HS-27A (cell line): ENCODE measurements at places on chromosomes 2 and 18.

- DNase-seq = no peak
Measured at GRCh38 chr2:165373278-165374010, 96.1 kb upstream of the CSRNP3 start.

GRCh38 chr2:234305846-234306245, 191.0 kb downstream of the ARL4C start:
- DNase-seq = no peak

- DNase-seq = no peak
Measured at GRCh38 chr2:194155431-194155830, 1501.6 kb upstream of the SLC39A10 start.

GRCh38 chr2:43484323-43484930, 111.4 kb downstream of the THADA start:
- DNase-seq = peak; percentile 62

- DNase-seq = no peak
Measured at GRCh38 chr2:39065616-39066015, 55.2 kb downstream of the SOS1 start.

GRCh38 chr2:175808858-175809257, 193.2 kb downstream of the LNPK start:
- DNase-seq = no peak

DNA sequence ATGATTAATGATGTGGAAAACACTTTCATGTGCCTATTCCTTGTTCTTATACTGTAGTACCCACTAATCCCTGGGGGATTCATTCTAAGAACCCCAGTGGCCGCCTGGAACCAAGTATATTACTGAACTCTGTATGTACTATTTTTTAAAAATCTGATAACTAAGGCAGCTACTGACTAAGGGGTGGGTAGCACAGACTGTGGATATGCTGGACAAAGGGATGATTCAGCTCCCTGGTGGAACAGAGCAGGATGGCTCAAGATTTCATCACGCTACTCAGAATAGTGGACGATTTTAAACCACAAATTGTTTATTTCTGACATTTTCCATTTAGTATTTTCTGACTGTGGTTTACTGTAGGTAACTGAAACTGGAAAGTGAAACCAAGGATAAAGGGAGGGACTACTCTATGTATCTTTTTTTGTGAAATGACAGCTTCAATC, 41.8 kb upstream of the CDC42EP3 start:
- DNase-seq = peak; percentile 67

GRCh38 chr18:67913040-67913439, 396.5 kb upstream of the DSEL start:
- DNase-seq = no peak

DNA sequence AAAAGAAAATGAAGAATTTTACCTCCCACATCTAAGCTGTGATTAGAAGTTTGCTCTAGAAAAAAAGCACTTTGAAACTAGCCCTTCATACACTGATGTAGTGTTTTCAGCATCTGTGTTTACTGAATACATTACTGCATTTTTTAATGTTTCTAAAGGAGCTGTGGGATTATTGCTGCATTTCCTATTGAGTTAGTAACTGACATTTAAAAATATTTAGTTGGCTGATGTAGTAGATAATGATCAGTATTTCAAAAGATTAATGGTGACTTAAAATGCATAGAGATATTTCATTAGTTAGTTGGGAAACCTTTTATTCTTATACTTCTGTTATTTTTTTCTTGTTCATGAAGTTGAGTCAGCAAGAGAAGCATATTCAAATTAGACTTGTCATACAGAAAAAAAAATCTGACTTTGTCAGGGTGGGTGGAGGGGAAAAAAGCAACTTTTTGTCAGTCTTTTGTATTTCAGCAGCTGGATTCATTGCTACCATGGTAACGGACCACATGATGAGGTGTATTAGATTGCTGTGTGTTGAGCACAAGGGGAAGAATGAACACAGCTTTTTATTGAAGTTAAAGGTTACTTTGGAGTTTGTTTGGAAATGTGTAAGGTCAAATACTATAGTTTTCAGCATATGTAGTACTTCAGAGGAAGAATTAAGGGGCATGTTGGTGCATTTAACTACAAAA, at the start of gene DTNA:
TSS of gene DTNA (plus strand) at position 549 of the 692 bp plus-strand sequence. CDS start 45,679 bp downstream, outside the sequence.
- peak; percentile 50 for DNase-seq

- DNase-seq = no peak
Measured at GRCh38 chr2:199206536-199206935, 251.2 kb downstream of the SATB2 start.

DNA sequence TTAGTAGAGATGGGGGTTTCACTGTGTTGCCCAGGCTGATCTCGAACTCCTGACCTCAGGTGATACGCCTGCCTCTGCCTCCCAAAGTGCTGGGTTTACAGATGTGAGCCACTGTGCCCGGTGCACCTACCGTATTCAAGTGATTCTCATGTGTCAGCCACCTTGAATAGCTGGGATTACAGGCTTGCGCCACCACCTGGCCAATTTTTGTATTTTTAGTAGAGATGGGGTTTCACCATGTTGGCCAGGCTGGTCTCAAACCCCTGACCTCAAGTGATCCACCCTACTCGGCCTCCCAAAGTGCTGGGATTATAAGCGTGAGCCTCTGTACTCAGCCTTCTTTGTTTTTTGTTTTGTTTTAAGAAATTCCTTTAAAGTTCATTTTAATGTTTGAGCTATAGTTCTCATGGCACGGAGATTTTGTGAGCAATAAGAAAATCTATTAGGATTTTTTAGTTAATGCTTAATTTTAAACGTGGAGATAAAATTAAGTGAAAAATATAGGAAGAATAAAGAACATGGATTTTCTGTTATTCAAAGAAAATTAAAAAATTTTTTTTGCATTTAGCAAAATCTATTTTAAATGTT, 242.6 kb downstream of the PHLPP1 start:
- DNase-seq = no peak

DNA sequence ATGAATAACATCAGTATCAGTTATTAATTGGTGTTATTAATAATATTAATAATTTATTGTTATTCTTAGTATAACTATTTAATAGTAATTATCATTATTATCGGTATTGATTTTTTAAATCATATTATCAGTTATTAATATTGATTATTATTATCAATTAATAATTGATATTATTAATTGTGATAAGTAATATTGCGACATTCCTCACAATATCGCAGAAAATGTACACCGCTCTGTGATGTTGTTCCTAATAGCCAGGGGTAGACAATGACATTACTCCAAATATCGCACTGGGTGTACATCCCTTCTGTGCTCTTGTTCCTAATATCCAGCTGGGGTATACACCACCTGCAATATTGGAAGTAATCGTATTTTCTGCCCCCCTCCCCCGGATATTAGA, 23.3 kb upstream of the NAGK start:
- no peak for DNase-seq

DNA sequence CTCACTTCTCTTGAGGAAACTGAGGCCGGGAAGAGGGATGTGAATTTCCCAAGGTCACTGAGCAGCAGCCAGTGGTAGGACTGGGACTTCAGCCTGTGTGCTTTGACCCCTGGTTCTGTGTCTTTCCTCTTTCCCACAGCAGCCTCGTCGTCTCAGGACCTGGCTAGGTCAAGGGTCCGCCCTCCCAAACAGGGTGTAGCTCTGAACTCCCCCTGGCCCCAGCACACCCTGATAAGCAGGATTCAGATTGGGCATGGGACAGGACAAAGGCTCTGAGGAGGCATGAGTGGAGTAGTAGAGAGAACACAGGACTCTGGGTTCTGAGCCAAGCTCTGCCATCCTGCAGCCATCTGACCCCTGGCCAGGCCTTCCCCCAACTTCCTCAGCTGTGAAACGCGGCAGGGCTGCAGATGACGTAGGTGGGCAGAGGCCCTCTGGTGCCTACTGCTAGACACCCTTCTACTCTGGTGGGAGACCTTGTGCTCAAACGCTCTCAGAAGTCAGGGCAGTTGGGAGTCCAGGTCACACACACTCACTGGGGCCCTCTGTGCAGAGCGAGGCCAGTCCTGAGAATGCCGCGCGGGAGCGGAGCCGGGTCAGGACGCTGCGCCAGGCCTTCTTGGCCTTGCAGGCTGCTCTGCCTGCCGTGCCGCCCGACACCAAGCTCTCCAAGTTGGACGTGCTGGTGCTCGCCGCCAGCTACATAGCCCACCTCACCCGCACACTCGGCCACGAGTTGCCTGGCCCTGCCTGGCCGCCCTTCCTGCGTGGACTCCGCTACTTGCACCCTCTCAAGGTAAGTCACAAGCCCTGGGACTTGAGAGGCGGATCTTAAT, 984 bp downstream of the TCF23 start:
- DNase-seq = no peak

- DNase-seq = no peak
Measured at GRCh38 chr18:76720683-76721082, 101.7 kb upstream of the ZNF236 start.

- DNase-seq = no peak
Measured at GRCh38 chr2:7025082-7025481, 107.9 kb downstream of the RNF144A start.

DNA sequence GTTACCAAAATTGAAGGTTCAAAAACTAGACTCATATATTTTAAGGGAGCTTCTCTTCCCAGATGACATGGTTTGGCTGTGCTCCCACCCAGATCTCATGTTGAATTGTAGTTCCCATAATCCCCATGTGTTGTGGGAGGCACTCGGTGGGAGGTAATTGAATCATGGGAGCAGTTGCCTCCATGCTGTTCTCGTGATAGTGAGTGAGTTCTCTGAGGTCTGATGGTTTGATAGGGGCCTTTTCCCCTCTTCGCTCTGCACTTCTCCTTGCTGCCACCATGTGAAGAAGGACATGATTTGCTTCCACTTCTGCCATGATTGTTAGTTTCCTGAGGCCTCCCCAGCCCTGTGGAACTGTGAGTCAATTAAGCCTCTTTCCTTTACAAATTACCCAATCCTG, 140.1 kb downstream of the MAIP1 start:
- DNase-seq = no peak

- no peak for DNase-seq
Measured at GRCh38 chr2:159163930-159164329, 122.6 kb downstream of the WDSUB1 start.

DNA sequence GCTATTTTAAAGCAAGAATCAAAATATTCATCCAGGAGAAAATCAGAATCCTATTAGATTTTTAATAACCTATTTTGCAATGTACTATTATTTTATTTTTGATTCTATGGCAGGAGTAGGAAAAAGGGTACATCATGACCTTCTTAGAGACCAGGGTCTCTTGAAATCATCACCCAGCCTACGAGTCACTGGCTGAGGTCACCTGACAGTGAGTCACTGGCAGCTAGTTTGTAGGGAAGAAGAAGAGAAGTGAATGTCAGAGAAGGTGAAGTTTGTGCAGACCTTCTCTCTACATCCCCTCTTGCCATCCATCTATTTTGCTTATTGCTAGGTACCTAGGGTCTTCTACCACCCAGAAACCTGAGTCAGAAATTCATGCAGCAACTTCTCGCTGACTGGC, 144.2 kb downstream of the ALK start:
- DNase-seq = no peak

DNA sequence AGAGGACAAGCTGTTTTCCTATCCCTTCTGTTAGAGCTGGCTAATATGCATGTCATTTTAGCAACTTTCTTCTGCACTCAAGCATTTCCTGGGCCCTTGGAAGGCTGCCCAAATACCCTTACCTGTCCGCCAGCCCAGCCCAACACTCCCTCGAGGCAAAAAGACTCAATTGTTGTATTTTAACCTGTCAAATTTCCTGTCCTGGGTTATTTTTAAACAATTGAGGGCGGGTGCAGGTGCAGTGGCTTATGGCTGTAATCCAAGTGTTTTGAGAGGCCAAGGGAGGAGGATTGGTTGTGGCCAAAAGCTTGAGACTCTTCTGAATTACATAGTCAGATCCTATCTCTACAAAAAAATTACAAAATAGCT, 125.0 kb upstream of the ARHGAP28 start:
- no peak for DNase-seq

DNA sequence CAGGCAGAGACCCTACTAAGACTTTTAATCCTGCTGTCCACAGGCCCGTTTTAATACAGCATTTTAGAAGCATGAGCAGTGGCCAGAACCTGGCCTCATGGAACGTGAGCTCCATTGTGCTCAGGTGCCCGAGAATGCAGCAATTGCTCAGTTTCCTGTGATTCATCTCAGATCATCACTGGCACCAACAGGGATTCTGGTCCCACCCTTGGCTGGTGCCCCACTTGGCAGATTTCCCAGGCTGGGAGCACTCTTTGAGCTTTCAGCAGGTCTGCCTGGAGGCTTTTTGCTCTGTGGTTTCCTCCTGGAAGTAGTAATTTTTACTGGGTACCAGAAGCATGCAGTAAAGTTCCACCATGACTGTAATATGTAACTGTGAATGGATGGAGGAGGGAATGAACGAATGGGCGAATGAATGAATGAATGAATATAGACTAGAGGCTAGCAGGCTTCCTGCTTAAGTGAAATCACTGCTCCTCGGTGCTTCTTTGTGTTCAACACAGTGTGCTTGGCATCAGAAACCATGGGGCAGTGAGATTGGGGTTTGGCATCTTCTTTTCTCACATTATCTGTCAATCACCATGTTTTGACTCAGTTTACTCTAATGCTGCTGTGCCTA, 312.9 kb downstream of the PRKCE start:
- DNase-seq = peak; percentile 98
